Esophagus squamous epithelium (tissue), 5 donors: ENCODE measurements at places on chromosomes 11 and 22.

DNA sequence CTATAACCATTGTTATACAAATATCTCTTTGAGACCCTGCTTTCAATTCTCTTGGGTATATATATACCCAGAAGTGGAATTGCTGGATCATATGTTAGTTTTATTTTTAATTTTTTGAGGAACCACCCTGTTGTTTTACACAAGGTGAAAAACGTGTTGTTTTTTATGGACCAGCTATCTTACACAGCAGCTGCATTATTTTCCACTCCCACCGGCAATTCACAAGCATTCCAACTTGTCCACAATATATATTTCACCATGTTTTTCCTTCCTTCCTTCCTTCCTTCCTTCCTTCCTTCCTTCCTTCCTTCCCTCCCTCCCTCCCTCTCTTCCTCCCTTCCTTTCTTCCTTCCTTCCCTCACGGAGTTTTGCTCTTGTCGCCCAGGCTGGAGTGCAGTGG is 6.3 kb upstream of the APOL5 start:
- H3K36me3 ChIP-seq = no peaks in the 10 kb centered on the region
- H3K4me1 ChIP-seq = no peaks in the 10 kb centered on the region
- DNase-seq = no peak
- H3K27me3 ChIP-seq = no peaks in the 10 kb centered on the region
- no peak overlapping the region for H3K27ac ChIP-seq

DNA sequence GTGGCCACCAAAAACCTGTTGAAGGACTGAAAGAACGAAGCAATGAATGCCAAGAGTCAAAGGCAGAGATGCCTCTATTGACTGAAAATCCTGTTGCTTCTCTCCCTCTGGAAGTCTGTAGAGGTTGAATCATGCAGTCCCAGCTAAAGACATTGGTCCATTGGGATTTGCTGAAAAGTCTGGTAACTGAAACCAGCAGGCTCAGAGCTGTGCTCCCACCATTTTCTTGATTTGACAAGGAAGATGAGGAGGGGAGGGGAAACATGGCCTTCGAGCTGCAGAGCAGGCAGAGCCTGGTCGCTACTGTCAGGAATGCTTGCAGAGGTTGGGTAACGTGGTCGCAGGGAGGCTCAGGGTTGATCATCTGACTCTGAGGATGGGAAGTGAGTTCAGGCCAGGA is 72.8 kb upstream of the CSNK2A3 start:
- H3K4me3 ChIP-seq = no peak overlapping the region
- H3K27me3 ChIP-seq = no peaks in the 10 kb centered on the region
- no peaks in the 10 kb centered on the region for H3K36me3 ChIP-seq

DNA sequence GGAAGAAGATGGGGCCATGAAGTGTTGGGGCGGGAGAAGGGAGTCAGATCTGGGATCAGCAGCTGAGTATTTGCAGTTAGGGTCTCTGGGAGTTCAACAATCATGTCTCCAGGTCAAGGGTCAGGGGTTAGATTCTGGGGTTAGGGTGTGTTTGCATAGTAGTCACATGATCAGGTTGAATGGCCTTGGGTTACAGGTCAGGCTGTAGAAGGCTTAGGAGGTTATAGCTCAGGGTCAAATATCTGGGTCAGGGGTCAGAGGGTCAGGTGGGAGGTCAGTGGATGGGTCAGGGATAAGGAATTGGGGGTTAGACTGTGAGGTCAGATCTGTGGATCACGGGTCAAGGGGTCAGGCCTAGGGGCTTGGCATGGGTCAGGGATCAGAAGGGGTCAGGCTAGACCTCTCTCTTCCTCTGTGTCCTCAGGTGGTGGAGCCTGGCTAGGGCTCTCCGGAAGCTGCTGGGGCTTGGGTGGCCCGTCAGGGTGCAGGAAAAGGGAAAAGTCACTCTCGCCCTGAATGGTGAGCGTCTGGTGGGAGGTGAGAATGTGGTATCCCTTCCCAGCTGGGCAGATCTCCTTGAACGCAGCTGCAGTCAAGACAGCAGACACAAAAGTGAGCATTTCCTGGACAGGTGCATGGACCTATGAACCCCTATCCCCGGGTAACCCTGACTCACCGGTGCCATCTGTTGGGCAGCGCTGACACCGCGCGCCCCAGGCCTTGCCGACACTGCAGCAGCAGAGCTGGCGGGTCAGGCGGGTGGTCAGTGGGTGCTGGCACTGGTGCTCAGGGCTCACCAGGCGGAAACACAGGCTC is 6.4 kb downstream of the LTBP3 start:
- H3K27me3 ChIP-seq = no peaks in the 10 kb centered on the region
- peak overlapping the region; percentile 42 for H3K27ac ChIP-seq
- peaks cover 70% of the 10 kb centered on the region for H3K4me1 ChIP-seq
- peaks cover 49% of the 10 kb centered on the region for H3K36me3 ChIP-seq
- no peak overlapping the region for H3K4me3 ChIP-seq

DNA sequence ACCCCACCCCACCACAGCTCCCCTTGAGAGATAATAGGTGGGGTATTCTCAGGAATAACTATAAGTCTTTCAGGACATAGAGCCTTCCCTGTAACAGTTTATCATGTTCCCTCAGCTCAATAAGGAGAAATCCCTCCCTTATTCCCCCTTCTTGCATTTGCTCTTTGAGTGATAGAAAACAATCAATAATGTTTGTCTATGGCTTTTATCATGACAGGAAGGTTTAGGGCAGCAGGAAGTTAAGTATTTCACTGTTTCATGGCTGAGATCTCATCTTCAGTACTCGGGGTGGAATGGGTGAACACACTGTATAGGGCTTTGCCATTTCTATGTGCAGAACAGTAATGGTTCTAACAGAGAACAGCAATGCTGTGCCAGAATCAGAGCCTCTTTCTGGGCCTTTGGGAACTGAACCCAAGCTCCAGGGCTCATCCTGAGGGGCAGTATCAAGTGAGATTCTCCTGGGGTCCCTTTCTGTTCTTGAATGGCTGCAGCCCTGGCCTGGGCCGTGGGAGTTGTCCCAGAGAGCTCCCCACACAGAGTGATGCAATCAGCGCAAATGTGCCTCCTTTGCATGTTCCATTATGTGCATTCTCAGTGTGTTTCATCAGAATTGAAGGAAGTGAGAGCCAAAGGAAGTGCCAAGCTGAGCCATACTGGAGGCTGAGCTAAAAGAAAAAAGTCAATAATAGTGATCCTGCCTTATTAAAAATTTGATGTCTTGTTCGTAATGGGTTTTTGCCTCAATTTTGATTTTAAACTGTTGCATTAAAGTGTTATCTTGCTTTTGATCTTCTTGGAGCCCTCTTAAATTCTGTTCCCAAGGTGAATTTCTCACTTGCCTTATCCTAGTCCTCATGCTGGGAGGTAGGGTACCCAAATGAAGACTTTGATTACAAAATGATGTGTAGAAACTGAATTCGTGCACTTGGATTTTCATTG is 2.9 kb upstream of the CYP2R1 start:
- H3K27ac ChIP-seq = no peak overlapping the region
- H3K36me3 ChIP-seq = no peaks in the 10 kb centered on the region
- H3K27me3 ChIP-seq = no peaks in the 10 kb centered on the region
- H3K4me3 ChIP-seq = no peak overlapping the region
- H3K4me1 ChIP-seq = peaks cover 17% of the 10 kb centered on the region

- no peaks in the 10 kb centered on the region for H3K4me1 ChIP-seq
- no peak for DNase-seq
- no peak overlapping the region for H3K4me3 ChIP-seq
- H3K27ac ChIP-seq = no peak overlapping the region
- H3K36me3 ChIP-seq = no peaks in the 10 kb centered on the region
Measured at GRCh38 chr11:114826910-114827442, 148.6 kb downstream of the NXPE2 start.

DNA sequence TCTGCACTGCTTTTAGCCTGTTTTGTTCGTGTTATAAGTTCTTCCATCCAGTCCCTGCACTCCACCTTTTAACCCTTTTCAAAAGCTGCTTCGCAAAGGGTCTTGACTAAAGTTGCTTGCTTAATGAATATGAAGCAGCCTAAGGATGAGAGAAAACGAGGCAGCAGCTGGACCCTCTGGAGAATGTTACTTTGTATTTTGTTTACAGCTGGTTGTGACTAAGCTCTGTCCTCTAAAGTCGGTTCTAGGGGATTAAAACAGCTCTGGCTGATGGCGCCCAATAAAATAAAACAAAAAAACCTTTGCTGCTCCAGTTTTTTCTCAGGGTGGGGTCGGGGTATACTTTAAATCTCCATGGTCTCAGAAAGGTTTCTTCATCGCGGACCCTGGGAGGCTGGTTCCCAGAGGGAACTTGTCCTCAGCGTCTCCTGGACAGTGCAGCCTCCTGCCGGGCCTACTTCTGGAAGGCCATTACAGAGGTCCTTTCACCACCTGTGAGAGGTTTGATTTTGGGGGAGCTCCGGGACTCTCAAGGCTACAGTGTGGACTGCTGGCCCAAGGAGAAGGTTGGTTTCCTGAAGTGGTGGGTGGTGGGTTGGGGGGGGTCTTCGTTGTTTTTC is 836 bp upstream of the RBM4 start:
- H3K36me3 ChIP-seq = peaks cover 57% of the 10 kb centered on the region
- no peaks in the 10 kb centered on the region for H3K27me3 ChIP-seq
- H3K27ac ChIP-seq = peak overlapping the region; percentile 94

- H3K4me1 ChIP-seq = peaks cover 78% of the 10 kb centered on the region
- no peaks in the 10 kb centered on the region for H3K36me3 ChIP-seq
- H3K27ac ChIP-seq = no peak overlapping the region
- H3K27me3 ChIP-seq = no peaks in the 10 kb centered on the region
- DNase-seq = no peak
- H3K4me3 ChIP-seq = no peak overlapping the region
Measured at GRCh38 chr11:13336246-13336878, 58.8 kb downstream of the BMAL1 start.

- H3K36me3 ChIP-seq = no peaks in the 10 kb centered on the region
- DNase-seq = no peak
- no peak overlapping the region for H3K27ac ChIP-seq
Measured at GRCh38 chr11:84965484-84965883, 661.7 kb downstream of the DLG2 start.

DNA sequence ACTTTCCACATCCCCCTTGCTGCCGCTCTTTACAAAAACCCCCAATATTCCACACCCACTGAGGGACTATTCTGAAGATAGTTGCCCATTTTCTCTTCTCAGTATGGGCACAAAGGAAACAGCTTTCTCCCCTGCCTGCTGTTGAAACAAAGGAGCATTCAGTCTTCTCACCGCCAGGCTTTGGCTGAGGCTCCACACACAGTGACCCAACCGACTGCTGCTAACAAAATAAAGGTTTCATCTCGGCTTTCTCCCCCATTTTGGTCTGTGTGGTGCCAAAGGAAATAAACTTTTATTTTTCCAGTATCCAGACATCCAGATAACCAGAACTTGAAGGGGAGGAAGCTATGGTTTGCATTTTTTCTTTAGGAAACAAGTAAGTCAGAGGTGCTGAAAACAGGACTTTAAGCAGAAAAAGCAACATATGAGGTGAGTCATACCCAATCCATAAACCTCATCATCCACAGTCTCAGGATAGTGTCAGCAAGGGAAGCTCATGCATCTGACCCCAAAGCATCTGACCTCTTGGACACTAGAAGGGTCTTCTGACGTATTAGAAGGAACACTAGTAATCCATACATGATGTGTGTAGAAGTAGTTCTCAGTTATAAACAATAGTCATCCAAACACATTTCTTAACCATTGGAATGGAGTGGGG is 6.4 kb downstream of the CLMP start:
- H3K36me3 ChIP-seq = no peaks in the 10 kb centered on the region
- H3K4me1 ChIP-seq = no peaks in the 10 kb centered on the region
- H3K4me3 ChIP-seq = no peak overlapping the region
- H3K27ac ChIP-seq = peak overlapping the region; percentile 32
- no peak for DNase-seq
- H3K27me3 ChIP-seq = no peaks in the 10 kb centered on the region

- H3K4me3 ChIP-seq = no peak overlapping the region
- no peaks in the 10 kb centered on the region for H3K27me3 ChIP-seq
- no peak for DNase-seq
Measured at GRCh38 chr11:59891781-59892181, 13.2 kb downstream of the OOSP3 start.

DNA sequence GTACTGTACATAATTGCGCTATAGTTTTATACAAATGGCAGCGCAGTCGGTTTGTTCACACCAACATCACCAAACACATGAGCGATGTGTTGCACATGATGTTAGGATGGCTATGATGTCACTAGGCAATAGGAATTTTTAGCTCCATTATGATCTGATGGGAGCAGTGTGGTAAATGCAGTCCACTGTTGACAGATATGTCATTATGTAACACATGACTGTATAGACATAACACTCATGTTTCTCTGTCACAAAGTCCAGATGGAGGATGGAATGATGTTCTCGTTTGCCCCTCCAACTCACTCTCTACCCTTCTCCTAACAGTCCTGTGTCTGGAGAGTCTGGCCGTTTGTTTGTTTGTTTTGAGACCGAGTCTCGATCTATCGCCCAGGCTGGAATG is 288.5 kb downstream of the LARGE1 start:
- no peaks in the 10 kb centered on the region for H3K4me1 ChIP-seq
- H3K27ac ChIP-seq = no peak overlapping the region
- H3K36me3 ChIP-seq = no peaks in the 10 kb centered on the region
- DNase-seq = no peak

DNA sequence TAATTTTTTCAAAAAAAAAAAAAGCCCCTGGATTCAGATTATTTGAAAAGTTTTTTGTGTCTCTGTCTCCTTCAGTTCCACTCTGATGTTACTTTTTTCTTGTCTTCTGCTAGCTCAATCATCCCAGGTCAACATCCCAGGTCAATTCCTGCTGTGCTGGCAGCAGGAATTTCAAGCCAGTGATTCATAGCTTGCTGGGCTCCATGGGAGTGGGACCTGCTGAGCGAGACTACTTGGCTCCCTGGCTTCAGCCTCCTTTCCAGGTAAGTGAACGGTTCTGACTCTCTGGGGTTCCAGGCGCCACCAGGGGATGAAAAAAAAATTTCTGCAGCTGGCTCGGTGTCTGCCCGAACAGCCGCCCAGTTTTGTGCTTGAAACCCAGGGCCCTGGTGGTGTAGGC is 31.4 kb downstream of the PLAAT5 start:
- no peaks in the 10 kb centered on the region for H3K36me3 ChIP-seq
- no peak overlapping the region for H3K27ac ChIP-seq
- no peak overlapping the region for H3K4me3 ChIP-seq
- no peaks in the 10 kb centered on the region for H3K27me3 ChIP-seq
- no peaks in the 10 kb centered on the region for H3K4me1 ChIP-seq

- H3K36me3 ChIP-seq = no peaks in the 10 kb centered on the region
- DNase-seq = no peak
- no peaks in the 10 kb centered on the region for H3K4me1 ChIP-seq
- H3K27me3 ChIP-seq = no peaks in the 10 kb centered on the region
- no peak overlapping the region for H3K27ac ChIP-seq
- H3K4me3 ChIP-seq = no peak overlapping the region
Measured at GRCh38 chr11:117434481-117434880, 106.8 kb downstream of the CEP164 start.

- H3K27me3 ChIP-seq = no peaks in the 10 kb centered on the region
- no peak overlapping the region for H3K4me3 ChIP-seq
- H3K36me3 ChIP-seq = no peaks in the 10 kb centered on the region
- H3K27ac ChIP-seq = no peak overlapping the region
- H3K4me1 ChIP-seq = no peaks in the 10 kb centered on the region
- no peak for DNase-seq
Measured at GRCh38 chr11:56841210-56841810, 92.8 kb upstream of the OR9G4 start.
